ENCODE measurements at places on chromosomes 11 and 22.
A peak's percentile ranks its signal among the peaks of the same experiment; 100 is the strongest.

DNA sequence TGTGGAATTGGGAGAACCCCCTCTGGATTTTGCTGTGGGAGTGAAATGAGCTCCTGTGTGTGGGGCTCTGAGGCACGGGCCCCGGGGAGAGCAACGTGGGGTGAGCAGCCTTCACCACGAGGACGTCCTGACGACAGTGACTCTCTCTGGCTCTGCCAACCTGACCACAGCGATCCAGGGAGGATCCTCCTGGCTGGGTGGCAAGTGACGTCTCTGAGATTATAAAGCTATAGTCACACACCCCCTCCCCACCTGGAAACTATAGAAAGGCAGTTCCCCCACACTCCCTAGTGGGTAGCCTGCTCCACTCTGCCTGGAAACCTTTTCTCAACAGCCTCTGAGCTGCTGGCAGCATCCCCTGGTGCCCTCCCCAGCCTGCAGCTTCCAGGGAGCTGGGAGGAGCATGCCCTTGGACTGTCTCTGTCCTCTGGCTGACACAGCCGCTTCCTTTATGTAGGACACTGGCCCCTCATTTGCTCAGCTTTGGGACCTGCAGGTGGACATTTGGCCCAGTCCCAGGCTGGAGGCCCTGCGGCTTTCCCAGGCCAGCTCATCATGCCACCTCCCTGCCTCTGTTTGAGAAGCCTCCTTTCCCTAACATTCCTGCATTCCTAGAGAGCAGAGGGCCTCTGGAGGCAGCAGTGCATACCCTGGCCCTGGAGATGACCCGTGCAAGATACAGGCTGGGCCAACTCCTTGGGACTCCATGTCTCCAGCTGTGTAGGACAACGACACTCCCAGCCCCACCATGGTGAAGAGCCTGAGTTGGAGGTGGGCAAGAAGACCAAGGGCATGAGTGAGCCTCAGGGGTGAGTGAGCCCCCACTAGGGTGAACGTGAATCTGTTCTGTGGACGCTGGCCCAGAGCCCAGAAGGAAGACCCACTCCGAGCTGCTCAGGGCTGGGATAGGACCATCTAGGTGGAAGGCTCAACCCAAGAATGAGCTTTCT is 314.0 kb downstream of the NTM start:
- no peak for DNase-seq

DNA sequence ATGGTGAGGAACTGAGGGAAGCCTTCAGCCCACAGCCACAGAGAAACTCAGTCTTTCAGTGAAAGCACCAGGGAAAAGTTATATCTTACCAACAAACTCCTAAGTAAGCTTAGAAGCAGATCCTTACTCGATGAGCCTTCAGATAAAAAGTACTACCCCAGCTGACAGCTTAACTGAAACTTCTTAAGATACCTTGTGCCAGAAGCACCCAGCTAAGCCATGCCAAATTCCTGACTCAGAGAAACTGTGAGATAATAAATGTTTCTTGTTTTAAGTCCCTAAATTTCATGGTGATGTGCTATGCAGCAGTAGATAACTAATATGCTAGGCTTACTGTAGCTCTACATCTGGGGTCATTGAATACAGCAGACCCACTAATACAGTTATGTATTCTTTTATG is 2025.0 kb downstream of the LRRC4C start:
- no peak for DNase-seq

DNA sequence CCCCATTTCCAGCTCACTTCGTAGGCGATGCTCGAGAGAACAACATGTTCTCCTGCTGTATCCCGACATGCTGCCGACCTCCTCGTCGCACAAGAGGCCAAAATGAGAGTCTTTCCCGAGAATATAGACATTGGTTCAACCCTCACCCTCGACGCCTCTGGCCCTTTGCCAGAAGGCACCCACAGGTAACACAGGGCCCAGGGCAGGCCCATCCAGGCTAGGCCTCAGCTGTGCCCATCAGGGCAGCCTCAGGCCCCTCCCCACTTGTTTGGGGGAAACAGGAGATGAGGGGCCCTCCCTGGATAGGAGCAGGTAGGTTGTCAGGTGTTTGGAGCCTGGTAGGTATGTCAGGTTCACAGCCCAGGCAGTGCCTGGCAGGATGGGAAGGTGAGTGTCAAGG is 2.7 kb upstream of the RGL4 start:
- no peak for DNase-seq

DNA sequence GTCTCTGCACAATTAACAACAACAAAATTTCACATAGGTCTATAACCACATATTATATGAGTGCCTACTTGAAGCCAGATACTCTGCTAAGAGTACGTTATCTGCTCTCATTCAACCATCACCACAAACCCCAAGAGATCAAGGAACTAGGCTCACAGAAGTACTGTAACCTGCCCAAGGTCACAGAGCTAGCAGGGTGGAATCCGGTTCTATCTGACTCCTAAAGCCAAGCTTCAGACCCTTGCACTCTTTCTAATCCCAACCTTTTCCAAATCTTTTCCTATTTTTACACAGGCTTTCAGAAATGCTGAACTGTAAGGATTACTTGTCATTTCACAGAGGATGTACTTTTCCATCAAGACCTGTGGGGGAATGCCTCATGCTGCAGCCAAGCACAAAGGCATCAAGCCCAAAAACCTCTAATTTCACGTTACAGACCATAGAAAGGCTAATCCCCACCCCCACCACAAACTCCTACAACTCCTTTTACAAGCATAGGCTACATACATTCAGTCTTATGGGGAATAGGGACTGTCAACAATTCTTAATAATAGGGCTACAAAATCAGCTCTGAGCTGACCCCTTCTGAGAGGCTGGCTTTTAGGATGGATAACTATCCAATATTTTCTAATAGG is 927 bp downstream of the PRCP start:
- DNase-seq: no peak

DNA sequence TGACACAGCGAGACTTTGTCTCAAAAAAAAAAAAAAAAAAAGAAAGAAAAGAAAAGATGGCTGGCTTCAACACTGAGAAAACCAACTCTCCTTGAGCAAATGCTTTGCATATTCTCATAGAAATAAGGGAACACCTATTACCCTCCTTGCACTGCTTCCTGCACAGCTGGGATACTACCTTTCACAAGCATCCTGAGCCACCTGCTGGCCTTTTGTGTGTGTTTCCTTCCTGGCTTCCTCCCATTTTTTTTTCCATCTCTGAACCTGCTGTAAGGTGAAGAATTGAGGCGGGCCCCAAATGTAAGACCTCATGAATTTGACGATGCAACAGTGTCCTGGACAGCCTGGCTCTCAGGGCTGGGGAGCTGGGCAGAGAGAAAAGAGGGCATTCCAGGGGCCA is 1.9 kb upstream of the RFPL3 start:
- DNase-seq: no peak

- no peak for DNase-seq
Observed at GRCh38 chr11:94171693-94172440, 43.2 kb downstream of the PANX1 start.

DNA sequence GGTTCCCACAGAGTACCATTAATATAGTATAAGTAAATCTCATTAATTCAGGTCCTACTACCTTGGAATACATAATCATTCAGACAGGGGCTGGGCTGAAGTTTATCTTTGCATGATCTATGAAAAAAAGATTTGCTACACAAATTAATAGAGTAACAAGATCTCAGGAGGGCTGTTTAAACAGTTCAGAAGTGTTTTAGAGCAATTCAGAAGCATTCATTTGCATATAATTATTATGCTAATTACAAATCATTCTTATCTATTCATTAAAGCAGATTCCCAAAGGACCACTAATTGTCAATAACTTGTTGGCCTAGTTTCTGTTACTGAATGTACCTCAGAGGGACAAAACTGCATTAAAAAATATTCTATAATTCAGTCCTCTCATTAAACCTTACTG is 40.5 kb downstream of the PITPNB start:
- DNase-seq: no peak

DNA sequence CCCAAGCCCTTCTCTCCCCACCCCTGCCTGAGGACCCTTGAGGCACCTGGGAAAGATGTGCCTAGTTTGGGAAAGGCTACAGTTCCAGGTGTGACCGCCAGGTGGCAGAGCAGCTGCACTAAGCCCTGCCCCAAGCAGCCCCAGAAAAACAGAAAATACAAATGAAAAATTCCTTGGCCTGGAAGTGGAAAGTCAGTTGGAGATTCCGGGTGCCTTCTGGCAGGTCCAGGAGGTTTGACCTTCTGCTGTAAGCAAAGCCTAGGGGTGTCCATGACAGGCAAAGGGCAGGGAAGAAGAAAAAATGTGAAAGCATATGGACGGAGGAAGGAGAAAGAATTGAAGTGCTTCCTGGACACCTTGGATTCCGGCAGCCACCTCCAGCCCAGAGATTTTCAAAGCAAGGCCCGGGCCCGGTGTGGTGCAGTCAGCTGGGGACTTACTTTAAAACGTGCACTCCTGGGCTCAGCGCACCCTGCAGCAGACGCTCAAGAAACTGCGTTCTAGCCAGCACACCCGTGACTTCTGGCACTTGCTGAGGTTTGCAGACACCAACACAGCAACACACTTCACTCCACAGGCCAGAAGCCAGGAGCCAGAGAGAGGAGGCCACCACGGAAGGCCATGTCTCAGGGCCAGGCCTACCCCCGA is 37.3 kb upstream of the SLC22A12 start:
- DNase-seq: peak; percentile 40

GRCh38 chr11:3959015-3959902 is 103.8 kb downstream of the STIM1 start:
- no peak for DNase-seq

GRCh38 chr11:91136631-91137030 is 913.8 kb upstream of the CHORDC1 start:
- no peak for DNase-seq

DNA sequence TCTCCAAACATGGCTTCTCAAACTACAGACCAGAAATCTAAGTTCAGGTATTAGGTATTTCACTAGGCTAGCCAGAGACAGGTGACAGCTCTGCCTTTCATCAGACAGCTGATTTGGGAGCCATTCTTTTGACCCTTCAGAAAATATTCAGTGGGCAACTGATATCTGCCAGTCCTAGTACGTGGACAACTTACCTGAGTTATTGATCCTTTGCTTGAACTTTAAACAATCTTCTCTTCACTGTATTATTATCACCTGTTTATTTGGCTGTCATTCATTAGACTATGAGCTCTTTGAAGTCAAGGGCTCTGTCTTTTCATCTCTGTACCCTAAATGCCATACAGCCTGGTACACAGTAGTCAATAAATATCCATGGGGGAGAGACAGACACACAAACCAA is 17.2 kb downstream of the TRIM66 start:
- DNase-seq: no peak

GRCh38 chr11:95517453-95517852 is 272.1 kb downstream of the FAM76B start:
- DNase-seq: no peak

DNA sequence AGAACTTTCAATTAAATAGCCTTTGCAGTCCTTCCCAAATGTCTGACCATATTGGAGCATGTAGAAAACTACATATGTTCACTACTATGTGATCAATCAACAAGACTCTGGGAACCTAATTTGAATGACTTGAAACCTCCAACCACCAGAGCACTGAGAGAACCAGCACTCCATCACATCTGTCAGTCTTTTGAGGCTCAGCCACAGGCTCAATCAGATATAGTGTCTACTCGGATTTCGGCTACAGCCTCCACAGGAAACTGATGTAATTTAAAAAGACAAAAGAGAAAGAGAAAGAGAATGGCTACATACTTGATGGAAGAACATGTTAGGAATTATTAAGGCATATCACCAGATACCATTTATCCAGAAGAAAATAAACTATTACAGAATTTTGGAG is 859.0 kb downstream of the FAM181B start:
- DNase-seq: no peak

Data from effector CD8-positive, alpha-beta T cell (primary cell).